ENCODE measurements at places on chromosomes 4 and X. TPM values are rescaled to one million over a fixed set of nuclear protein-coding genes. Genes with fewer than 3 reads are reported as not detected.

GRCh38 chr4:17915439-17915838 is 104.7 kb downstream of the NCAPG start:
- no peak overlapping the region for H3K27ac ChIP-seq
- H3K4me3 ChIP-seq = no peak overlapping the region
- no peaks in the 10 kb centered on the region for H3K4me1 ChIP-seq
- DNase-seq = no peak
- H3K36me3 ChIP-seq = no peaks in the 10 kb centered on the region

GRCh38 chrX:122269243-122269781 is 914.8 kb upstream of the GRIA3 start:
- H3K27ac ChIP-seq = no peak overlapping the region
- no peaks in the 10 kb centered on the region for H3K27me3 ChIP-seq
- no peak for DNase-seq
- no peaks in the 10 kb centered on the region for H3K36me3 ChIP-seq
- H3K4me3 ChIP-seq = no peak overlapping the region

Gene FAM9C
- 0.11 TPM for total RNA-seq

GRCh38 chr4:10611673-10612072 is 72.9 kb downstream of the CLNK start:
- no peak overlapping the region for H3K27ac ChIP-seq
- no peak overlapping the region for H3K4me3 ChIP-seq
- no peaks in the 10 kb centered on the region for H3K27me3 ChIP-seq

DNA sequence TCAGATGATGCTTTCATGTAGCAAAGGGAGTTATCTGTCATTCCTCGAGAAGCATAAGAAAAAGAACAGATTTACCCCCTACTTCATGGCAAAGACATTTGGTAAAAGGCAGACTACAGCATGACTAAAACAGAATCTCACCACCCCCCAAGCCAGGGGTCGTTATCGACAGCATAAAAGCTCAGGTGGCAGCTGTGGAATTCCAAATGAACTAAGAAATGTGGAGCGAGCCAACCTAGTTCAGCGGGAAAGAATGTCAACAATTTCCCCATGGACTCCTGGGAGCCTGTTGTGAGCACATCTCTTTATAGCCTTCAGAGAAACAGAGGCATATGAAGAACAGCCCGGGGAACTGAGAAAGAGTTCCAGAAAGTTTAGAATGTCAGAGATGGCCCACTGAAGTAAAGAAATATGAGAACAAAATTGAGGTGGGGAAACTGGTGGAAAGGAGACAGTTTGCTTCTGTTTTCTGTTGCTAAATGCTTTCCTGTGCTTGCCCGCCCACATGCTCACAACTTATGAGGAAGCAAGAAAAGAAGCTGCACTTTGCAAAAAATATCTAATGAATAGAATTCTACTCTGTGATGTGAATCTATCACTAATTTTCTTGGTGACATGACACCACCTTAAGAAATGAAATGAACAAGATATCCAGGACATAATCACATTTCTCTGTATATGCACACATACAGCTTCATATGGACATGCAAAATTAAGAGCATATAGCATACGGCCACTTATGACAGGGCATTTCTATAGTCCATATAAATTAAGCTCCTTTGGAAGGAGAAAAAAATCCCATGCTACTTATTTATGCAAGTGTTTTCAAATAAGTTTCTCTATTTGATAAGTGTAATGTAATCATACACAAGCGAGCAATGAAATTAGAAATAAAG is 135.3 kb upstream of the MID1 start:
- no peaks in the 10 kb centered on the region for H3K27me3 ChIP-seq
- no peaks in the 10 kb centered on the region for H3K36me3 ChIP-seq
- H3K27ac ChIP-seq = peak overlapping the region; percentile 4
- H3K4me3 ChIP-seq = no peak overlapping the region
- DNase-seq = peak; percentile 14

DNA sequence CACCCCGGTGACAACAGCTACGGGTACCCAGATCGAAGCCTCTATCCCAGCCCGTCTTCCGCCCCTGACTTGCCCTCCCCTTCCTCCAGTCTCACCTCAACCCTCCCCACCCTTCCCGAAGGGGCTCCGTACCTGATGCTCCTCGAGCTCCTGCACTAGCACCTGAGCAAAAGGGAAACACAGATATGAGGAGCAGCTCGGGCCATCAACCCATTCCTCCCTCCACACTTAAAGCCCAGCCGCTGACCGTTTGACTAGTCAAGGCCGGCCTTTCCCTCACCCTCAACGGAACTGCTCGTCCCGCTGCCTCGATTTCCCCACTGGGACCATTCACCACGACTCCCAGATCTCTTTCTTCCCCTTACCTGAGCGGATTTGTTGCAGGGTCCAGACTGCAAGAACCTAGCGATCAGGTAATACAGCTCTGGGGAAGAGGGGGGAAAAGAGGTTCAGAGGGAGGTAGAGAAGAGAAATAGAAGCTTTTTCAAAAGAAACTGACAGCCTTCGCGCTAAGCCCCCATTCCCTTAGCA is 731 bp downstream of the BRWD3 start:
- peak overlapping the region; percentile 54 for H3K4me3 ChIP-seq
- H3K4me1 ChIP-seq = no peaks in the 10 kb centered on the region
- no peaks in the 10 kb centered on the region for H3K27me3 ChIP-seq
- H3K27ac ChIP-seq = peak overlapping the region; percentile 82
- DNase-seq = peak; percentile 33

DNA sequence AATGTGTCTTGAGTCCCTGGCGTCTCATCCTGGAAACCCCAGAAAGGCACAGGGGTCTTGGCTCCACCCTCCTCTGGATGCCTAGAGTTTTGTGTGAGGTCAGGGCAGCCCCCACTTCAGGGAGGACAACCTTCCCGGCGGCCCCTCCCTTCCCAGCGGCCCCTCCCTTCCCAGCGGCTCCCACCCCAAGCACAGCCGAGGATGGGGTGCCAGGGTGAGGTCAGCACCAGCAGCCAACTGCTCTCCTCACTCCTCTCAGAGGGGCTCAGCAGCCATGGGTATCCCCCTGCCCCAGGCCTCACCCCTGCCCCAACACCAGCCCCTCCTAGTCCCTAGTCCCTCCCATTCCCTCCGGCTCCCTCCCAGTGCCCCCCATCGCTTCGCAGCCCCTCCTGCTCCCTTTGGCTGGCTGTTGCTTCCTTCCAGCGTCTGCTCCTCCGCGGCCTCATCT is 17.4 kb downstream of the DGKQ start:
- no peak for DNase-seq
- H3K36me3 ChIP-seq = peaks cover 8% of the 10 kb centered on the region
- no peaks in the 10 kb centered on the region for H3K27me3 ChIP-seq

- no peak for DNase-seq
- no peak overlapping the region for H3K4me3 ChIP-seq
- H3K36me3 ChIP-seq = no peaks in the 10 kb centered on the region
- no peaks in the 10 kb centered on the region for H3K4me1 ChIP-seq
- H3K27ac ChIP-seq = no peak overlapping the region
- H3K27me3 ChIP-seq = no peaks in the 10 kb centered on the region
Observed at GRCh38 chr4:38411092-38411491, 252.9 kb upstream of the KLF3 start.

DNA sequence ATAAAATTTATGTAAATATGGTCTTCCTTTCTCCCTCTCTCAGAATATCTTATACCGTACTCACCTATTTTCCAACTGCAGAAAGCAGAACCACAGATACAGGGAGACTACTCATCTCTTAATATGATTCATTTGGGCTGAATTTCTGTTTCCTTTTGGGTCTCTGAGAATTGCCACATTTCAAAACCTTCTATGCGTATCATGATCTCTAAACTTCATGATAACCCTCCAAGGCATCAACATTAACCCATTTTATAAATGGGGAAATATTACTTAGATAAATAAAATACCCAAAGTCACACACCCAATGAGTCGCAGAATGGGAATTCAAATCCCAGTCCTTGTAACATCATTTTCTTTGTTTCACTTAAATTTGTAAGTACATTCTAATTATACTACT is 16.6 kb upstream of the PRDM8 start:
- no peak for DNase-seq
- peaks cover 9% of the 10 kb centered on the region for H3K27me3 ChIP-seq
- H3K4me3 ChIP-seq = no peak overlapping the region
- H3K27ac ChIP-seq = no peak overlapping the region

GRCh38 chrX:74242484-74243138 is 61.4 kb upstream of the ZCCHC13 start:
- H3K27ac ChIP-seq = no peak overlapping the region
- DNase-seq = no peak
- H3K27me3 ChIP-seq = no peaks in the 10 kb centered on the region
- peaks cover 18% of the 10 kb centered on the region for H3K4me1 ChIP-seq
- H3K36me3 ChIP-seq = no peaks in the 10 kb centered on the region

DNA sequence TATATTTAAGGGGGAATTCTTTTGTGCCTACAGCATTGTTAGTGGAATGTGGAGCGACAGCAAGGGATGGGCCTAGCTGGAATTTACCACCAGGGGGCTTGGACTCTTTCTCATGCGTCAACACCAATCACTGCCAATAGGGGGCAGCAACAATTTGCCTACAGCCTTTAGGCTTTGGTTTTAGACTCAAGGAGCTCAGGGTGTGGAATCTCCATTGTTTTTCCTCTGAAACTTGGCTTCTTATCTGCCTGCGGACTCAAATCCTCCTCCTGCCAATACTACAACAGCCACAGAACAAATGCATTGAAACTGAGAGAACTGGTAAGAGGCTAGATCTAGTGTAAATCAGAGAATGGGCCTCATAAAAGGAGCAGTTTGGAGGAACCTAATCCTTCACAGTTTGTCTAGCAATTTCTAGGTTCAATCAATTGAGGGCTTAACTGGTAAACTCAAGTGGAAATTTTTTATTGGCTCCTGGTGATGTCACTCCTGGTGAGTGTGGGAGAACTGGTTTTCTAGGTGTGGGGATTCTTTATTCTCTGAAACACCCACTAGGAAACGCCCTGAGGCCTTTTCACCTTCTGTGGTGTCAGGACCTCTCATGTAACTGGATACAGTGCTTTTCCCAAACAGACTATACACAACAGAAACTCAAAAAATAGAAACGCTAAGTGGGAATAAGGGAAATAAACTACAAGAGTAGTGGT is 27.9 kb upstream of the TMSB4X start:
- H3K36me3 ChIP-seq = no peaks in the 10 kb centered on the region
- H3K27ac ChIP-seq = peak overlapping the region; percentile 48
- H3K4me1 ChIP-seq = no peaks in the 10 kb centered on the region
- no peak overlapping the region for H3K4me3 ChIP-seq

DNA sequence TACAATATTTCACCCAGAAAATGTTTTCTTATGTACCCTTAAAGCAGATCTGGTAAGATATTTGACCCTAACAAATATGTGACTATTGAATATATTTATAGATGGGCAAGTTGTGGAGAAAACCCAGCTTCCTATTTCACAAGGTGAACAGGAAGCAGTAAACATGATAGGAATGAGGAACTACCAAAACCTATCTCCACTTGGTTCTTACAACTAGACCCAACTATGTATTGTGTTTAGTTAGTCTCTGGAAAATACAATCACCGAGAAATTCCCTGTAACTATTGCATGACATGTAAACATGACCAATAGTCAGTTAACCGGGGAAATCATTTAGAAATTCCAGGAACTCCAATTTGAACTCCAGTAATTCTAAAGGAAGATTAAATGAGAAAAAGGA is 8.4 kb upstream of the RXFP1 start:
- H3K4me3 ChIP-seq = no peak overlapping the region
- no peak overlapping the region for H3K27ac ChIP-seq
- H3K27me3 ChIP-seq = no peaks in the 10 kb centered on the region
- H3K36me3 ChIP-seq = no peaks in the 10 kb centered on the region
- no peaks in the 10 kb centered on the region for H3K4me1 ChIP-seq

Data from thyroid gland (tissue), 4 donors.